Endodermal cell (in vitro differentiated cells): ENCODE measurements at places on chromosomes 13 and 19. TPM values are rescaled to one million over a fixed set of nuclear protein-coding genes. Genes with fewer than 3 reads are reported as not detected.

DNA sequence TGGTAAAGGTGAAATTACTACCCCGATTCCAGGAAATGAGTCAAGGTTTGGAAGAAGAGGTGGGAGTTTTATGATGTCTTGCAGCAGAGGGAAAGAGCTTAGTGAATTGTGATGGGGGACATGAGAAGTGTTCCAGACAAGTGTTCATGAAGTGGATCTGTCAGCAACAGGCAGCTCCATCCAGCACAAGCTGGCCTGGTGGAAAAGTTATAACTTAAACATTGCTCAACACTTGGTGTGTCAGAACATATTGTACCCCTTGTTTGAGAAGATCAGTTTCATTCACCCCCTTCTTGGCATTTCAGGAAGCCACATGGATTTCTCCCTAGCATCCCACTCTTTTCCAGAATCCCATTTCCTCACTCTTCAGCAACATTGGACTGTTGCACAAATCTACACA, 222.0 kb downstream of the B3GLCT start:
- no peak overlapping the region for H3K4me3 ChIP-seq
- no peaks in the 10 kb centered on the region for H3K36me3 ChIP-seq
- H3K4me1 ChIP-seq = no peaks in the 10 kb centered on the region
- no peaks in the 10 kb centered on the region for H3K27me3 ChIP-seq
- DNase-seq = no peak

DNA sequence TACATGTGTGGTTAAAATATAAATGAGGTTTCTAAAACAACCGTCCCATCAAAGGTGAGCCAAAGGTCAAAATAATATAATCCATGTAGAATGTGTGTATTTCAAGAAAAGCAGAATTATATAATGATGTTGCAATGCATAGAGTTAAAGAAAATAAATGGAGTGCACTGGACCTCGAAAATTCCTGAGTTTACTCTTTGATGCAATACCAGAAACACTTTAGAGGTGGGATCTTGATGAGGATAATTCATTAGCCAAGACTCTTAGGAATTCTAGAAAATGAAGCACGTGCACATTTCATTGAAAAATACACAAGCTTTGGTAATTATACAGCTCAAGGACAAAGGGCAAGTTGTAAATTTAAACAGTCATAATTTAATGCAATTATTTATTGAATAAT, 508.9 kb upstream of the ARGLU1 start:
- H3K4me1 ChIP-seq = no peaks in the 10 kb centered on the region
- no peaks in the 10 kb centered on the region for H3K27me3 ChIP-seq
- no peak overlapping the region for H3K4me3 ChIP-seq
- DNase-seq = no peak

DNA sequence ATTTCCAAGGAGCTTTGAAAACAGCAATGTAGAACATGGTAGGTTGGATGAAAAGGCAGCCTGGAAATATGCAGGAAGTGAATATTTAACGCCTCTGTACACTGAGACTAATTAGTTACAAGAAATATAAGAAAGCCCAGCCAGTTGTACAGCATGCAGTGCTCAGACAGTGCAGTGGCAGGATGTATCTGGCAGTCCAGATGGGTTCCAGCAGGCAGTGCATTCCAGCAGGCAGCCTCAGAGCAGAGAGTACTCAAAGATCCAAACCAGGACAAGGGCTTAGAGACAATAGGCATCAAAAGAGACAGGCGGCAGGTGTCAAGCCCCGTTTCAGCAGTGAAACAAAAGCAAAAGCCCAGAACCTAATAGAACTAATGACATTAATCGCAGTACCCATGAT, 2776.3 kb downstream of the PCDH9 start:
- no peaks in the 10 kb centered on the region for H3K36me3 ChIP-seq
- H3K4me3 ChIP-seq = no peak overlapping the region
- H3K27me3 ChIP-seq = no peaks in the 10 kb centered on the region

- H3K4me3 ChIP-seq = no peak overlapping the region
- H3K27me3 ChIP-seq = no peaks in the 10 kb centered on the region
- no peak for DNase-seq
- no peaks in the 10 kb centered on the region for H3K36me3 ChIP-seq
Measured at GRCh38 chr13:66446413-66446812, 783.7 kb downstream of the PCDH9 start.

Gene SGCG
- 0.27 to 0.55 TPM in 2 of 3 replicates, not detected in the other for total RNA-seq

DNA sequence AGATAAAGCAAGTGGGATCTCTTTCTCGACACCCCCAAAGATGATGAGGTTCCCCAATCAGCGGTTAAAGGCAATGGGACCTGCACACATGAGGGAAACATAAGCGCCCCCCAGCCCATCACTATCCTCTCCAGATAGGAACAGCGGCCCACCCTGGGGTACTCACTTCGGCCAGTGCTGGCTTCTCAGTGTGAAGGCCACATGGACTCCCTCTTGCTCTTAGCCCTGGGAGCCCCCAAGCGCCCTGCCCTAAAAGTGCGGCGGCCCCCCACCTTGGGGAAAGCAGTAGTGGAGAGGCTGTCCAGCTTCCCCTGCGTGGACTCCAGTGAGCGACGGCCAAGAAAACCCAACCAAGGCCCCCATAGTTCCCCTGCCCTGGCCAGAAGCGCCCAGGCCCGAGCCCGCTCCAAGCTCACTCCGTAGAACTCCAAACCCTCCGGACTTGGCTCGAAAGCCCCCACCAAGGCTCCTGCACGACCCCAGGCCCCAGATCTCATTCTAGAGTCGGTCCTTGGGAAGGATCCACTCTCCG, 1.0 kb downstream of the CACNA1A start:
- no peak overlapping the region for H3K27ac ChIP-seq
- no peak for DNase-seq
- H3K27me3 ChIP-seq = peaks cover 55% of the 10 kb centered on the region
- no peaks in the 10 kb centered on the region for H3K36me3 ChIP-seq

GRCh38 chr13:87356314-87356713, 314.9 kb upstream of the SLITRK5 start:
- H3K27ac ChIP-seq = no peak overlapping the region
- no peak for DNase-seq
- no peaks in the 10 kb centered on the region for H3K27me3 ChIP-seq
- no peaks in the 10 kb centered on the region for H3K4me1 ChIP-seq
- peaks cover 18% of the 10 kb centered on the region for H3K36me3 ChIP-seq

Gene CLDND2
- total RNA-seq = 1.1 and 1.3 TPM in 2 replicates

Gene ANGPTL8
- total RNA-seq = not detected in 2 replicates
